ENCODE measurements at places on chromosomes 7 and 10.

DNA sequence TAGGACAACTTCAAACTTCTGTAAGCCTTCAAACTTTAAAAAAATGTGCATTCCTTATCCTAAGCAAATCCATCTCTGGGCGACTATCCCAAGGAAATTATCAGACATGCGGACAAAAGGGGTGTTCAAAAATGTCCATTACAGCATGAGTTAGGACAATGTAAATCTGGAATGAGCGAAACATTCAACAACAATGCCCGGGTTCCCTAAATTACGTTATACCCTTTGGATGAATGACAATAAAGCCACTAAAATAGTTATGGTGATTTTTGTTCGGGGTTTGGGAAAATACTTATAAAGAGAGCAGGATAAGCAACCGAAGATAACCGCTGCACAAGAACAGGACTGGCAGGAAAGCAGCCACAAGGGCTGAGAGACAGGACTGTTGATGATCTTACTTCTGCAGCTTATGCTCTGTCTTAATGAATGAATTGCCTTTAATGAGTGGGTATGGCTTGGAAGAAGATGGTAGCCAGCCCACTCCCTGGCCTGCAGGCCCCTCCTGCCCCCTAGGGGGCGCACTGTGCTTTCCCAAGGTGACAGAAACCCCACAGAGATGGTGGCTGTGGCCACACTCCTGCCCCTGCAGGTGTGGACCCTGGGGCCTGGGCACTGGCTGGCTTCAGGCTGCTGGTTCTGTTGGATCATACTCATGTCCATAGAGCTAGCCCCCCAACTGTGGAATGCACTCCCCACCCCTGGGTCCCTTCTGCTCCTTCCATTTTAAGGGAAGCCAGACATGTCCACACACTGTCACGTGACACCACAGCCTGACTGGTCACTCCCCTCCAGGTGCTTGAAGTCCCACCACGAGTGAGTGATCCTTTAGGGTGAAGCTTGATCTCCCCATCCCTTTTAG lies 45.0 kb downstream of the ZCCHC24 start:
- no peak overlapping the region for H3K27ac ChIP-seq
- no peak for DNase-seq
- peaks cover 16% of the 10 kb centered on the region for H3K4me1 ChIP-seq
- no peaks in the 10 kb centered on the region for H3K36me3 ChIP-seq

DNA sequence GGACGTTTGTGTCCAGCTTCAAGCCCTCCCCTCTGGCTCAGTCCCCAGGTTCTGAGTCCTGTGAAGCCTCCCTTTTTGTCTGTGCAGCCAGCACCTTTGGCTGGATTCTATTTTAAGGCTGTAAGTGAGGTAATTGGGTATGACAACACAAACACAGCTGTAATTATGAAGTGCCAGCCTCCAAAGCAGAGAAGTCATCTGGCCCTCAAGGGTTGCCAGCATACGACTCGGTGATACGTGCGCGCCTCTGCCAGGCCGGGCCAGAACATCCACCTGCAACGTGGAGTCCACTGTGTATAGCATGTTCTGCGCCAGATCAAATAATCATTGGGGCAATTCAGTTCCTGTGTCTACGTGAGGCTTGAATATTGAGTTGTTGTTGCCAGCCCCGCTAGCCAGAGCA lies 6.7 kb upstream of the FAM180A start:
- H3K27me3 ChIP-seq, result no peaks in the 10 kb centered on the region
- H3K4me1 ChIP-seq, result peaks cover 7% of the 10 kb centered on the region
- no peak overlapping the region for H3K4me3 ChIP-seq
- H3K27ac ChIP-seq, result no peak overlapping the region
- DNase-seq, result no peak
- H3K36me3 ChIP-seq, result no peaks in the 10 kb centered on the region

- H3K27ac ChIP-seq, result no peak overlapping the region
- no peaks in the 10 kb centered on the region for H3K4me1 ChIP-seq
- H3K36me3 ChIP-seq, result no peaks in the 10 kb centered on the region
- no peak for DNase-seq
- no peaks in the 10 kb centered on the region for H3K27me3 ChIP-seq
Observed at GRCh38 chr10:12650538-12651298, 301.4 kb downstream of the CAMK1D start.

- H3K4me1 ChIP-seq, result no peaks in the 10 kb centered on the region
- H3K36me3 ChIP-seq, result no peaks in the 10 kb centered on the region
- H3K27ac ChIP-seq, result no peak overlapping the region
- H3K4me3 ChIP-seq, result no peak overlapping the region
- DNase-seq, result no peak
Observed at GRCh38 chr7:66430164-66430545, 198.5 kb upstream of the KCTD7 start.

- no peak overlapping the region for H3K4me3 ChIP-seq
- no peak for DNase-seq
- no peaks in the 10 kb centered on the region for H3K27me3 ChIP-seq
- no peaks in the 10 kb centered on the region for H3K36me3 ChIP-seq
- H3K4me1 ChIP-seq, result no peaks in the 10 kb centered on the region
Observed at GRCh38 chr7:47336472-47337425, 245.2 kb downstream of the TNS3 start.

DNA sequence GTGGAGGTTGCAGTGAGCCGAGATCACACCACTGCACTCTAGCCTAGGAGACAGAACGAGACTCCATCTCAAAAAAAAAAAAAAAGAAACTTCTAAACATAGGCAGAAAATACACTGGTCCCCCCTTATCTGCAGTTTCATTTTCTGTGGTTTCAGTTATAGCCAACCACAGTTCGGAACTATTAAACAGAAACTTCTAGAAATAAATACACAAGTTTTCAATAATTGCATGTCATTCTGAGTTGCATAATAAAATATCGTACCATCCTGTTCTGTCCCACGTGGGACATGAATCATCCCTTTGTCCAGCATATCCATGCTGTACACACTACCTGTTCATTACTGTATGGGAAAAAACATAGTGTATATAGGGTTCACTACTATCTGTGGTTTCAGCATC lies 8.0 kb downstream of the XRCC2 start:
- no peak overlapping the region for H3K4me3 ChIP-seq
- H3K27me3 ChIP-seq, result no peaks in the 10 kb centered on the region
